T-cell (primary cell): ENCODE measurements at places on chromosomes 6 and 20.

DNA sequence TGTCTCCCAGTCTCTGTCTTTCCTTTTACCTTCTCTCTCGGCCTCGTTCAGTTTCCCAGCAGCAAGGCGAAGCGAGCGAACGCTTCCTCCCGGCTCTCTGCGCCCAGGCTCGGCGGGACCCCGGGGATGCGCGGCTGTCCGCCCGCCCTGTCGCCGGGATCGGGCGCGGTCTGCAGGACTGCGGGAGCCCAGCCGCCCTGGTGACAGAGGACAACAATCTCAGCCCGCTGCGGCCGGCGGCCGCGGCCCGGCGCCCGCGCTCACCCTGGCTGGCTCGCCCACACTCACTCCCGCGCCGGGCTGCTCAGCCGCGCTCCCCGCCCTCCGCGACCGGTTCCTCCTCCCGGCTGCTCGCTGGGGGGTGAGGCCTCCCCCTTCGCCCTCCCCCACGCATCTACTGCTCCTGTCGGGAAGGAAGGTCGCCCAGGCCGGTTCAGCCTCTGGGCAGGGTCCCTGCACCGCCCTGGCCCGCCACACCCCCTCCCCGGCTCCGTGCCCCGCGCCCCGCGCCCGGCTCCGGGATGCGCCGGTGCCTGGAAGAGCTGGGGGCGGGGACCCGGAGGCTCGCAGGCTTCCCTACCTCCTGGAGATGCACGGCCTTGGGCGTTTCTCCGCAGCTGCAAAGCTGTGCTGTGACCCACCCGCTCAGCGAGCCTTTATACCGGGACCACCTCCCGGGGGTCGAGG lies 410 bp downstream of the SYNE1 start:
- no peak for DNase-seq

DNA sequence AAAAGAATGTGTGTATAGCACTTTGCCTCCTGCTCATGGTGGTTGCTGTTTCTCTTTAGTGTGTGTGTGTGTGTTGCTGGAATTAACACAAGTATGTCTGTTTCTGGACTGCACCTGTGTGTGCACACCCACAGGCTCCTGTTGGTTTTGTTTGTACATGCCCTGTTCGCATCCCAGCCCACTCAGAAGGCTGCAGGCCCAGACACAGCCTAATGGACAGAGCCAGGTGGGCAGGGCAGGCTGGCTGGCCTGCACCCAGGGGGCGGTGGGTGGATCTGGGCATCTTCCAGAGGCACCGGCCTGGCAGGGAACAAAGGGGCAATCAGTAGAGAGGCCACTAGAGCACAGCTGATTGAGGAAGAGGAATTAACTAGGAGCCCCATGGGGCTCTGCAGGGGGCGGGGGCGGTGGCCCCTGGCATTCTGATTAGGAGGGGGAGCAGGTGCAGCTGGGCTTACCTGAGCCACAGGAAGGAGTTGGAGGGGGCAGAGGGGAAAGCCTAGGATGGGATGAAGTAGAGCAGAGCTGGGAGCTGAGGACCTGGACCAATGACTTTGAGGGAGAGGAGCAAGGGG lies 21.9 kb downstream of the CD40 start:
- DNase-seq = no peak

DNA sequence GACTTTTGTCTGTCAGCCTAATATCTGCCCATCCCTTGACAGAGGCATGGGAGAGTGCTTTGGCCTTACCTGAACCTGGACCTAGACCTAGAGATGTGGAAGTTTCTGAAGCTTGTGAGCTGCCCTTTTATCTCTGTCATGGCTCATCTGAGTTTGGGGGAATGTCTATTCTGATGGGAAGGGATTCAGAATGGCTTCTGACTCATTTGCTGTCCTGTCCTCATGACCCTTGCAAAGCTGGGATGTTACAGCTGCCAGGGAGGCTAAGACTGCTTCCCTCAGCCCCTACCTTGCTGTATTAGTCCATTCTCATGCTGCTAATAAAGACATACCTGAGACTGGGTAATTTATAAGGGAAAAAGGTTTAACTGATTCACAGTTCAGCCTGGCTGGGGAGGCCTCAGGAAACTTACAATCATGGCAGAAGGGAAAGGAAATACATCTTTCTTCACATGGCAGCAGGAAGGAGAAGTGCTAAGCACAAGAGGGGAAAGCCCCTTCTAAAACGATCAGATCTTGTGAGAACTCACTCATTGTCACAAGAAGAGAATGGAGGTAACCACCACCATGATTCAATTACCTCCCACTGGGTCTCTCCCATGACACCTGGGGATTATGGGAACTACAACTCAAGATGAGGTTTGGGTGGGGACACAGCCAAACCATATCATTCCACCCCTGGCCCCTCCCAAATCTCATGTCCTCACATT lies 252.2 kb downstream of the ERMARD start:
- no peak for DNase-seq

DNA sequence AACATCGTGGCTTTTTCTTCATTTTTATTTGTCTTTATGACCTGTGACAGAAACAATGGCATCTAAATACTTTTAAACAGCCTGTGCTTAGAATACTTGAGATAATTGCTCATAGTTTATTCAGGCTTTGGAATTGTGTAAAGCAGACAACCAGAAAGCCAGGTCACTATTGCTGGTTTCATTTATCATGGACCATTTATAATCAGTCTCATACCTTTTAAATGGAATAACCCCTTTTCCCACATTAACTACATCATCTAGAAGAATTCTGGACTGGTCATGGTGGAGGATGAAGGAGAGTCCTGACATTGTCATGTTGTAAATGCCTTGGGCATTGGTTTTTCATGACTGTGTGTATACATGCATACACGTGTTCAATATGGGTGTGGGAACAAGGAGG lies 661.5 kb downstream of the EPM2A start:
- DNase-seq = no peak

GRCh38 chr20:25318471-25319240 lies 70.8 kb downstream of the PYGB start:
- no peak for DNase-seq

GRCh38 chr6:166420351-166420750 lies 37.6 kb upstream of the MPC1 start:
- no peak for DNase-seq

DNA sequence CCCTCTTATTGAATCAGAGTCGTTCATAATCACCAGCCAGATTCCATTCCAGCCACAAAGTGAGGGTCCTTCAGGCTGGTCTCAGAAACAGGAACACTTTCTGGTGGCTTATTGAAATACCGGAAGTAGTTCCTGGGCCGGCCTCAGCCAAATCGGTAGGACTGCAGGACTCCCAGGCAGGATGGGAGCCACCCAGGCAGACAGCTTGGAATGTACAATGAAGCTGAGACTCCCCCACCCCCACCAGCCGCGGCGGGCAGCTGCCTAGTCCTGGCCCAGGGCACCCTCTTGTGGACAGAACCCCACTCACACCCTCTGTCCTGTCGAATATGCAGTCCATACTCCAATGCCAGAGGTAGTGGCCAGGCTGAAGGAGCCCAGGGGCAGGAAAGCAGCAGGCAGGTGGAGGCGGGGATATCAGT lies 43.8 kb downstream of the MDFI start:
- DNase-seq = peak; percentile 59

- no peak for DNase-seq
Measured at GRCh38 chr6:152091851-152092341, 284.4 kb downstream of the ESR1 start.

GRCh38 chr20:59912609-59913008 lies 20.8 kb downstream of the SYCP2 start:
- DNase-seq = no peak
